ENCODE measurements at places on chromosomes 2 and 18. TPM values are rescaled to one million over a fixed set of nuclear protein-coding genes. Genes with fewer than 3 reads are reported as not detected.

- DNase-seq: peak; percentile 53
These were observed 488.6 kb downstream of the CPS1 start for GRCh38 chr2:211045025-211045424.

The ACMSD gene
- 3.3 TPM for total RNA-seq

DNA sequence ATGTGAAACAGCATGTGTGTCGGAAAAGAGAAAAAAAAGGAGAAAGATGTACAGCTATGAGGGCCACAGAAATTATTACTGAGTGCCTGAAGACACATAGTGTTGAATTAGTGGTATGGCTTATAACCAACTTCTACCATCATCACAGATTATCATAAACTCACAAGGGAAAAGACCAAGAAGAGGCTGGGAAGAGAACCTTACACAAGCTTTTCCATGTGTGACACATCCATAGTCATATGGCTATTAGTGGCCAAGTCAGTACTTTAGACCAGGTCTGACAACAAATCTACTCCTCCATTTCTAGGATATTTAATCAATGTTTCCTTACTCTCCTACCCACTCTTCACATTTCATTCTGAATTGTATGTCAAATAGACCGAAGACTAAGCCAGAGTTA, 3.5 kb upstream of the GALNT5 start:
- DNase-seq: no peak

The SPP2 gene
- not detected for total RNA-seq

GRCh38 chr2:69741229-69741574, 732 bp upstream of the ANXA4 start:
- peak; percentile 53 for DNase-seq

The C2orf80 gene
- total RNA-seq: not detected

The LOXL3 gene
- total RNA-seq: 1.1 TPM

The D2HGDH gene
- total RNA-seq: 12.5 TPM

DNA sequence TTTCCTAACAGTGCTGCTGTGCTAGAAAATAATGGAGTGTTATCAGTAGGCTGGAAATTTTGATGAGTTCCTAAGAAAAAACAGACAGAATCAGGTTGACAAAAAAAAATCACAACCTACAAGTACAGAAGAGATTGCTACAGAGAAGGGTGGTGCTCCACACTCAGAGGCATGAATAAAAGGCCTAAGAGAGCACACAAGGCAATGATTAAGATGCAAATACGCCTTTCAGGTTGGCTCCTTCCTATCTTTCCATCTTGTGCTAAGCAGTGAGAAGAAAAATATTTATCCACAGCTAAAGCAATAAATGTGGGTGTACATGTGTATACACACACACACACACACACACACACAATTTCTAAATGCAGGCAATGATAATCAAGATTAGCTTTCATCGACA, 130.6 kb upstream of the UBE2E3 start:
- DNase-seq: no peak

The REG3A gene
- not detected for total RNA-seq

The TRIM43 gene
- total RNA-seq: not detected

The THUMPD2 gene
- total RNA-seq: 6.9 TPM

- no peak for DNase-seq
These were observed 4.5 kb downstream of the INPP5D start for GRCh38 chr2:233064530-233065199.

GRCh38 chr2:110221938-110222337, 9.6 kb upstream of the MTLN start:
- DNase-seq: no peak

GRCh38 chr2:26959331-26959730, 11.1 kb upstream of the MAPRE3 start:
- DNase-seq: no peak

GRCh38 chr2:134212746-134213145, 41.1 kb upstream of the MGAT5 start:
- peak; percentile 32 for DNase-seq

The PRSS56 gene
- not detected for total RNA-seq

DNA sequence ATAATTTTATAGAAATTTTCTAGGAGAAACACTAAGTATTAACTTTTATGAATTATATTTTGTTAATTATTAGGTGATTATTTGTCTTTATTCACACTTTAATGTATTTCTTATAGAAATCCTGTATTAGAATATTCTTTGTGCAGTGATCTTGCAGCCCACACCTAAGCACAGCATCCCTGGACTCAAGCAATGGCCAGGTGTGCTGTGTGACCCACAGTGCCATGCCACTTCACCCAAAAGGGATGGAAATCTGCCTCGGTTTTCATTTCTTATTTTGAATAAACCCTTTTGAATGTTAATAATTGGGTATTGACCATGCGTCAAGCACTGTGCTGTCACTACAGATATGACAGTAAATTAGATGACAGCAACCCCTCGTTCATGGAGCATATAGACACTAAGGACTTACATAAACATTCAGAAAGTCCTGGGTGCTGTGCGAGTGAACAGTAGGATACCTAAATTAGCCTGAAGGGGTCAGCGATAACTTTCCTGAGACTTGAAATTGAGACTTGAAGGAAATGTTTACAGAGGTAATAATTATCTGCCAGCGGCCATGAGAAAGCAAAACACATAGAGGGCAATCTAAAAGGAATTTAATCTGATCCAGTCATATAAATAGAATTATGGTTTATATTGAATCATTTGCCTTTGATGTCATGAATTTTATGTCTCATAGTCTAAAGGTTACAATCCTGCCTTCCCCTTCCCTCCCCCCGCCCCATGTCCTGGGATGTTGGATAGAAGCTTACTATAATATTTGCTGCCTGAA, 52.7 kb upstream of the CALCRL start:
- peak; percentile 44 for DNase-seq

The CHN1 gene
- total RNA-seq: 7.2 TPM

The PAX8 gene
- 86.5 TPM for total RNA-seq

- peak; percentile 21 for DNase-seq
These were observed 1333.1 kb downstream of the LRP1B start for GRCh38 chr2:140797718-140798117.

GRCh38 chr2:240013343-240013742, 11.8 kb downstream of the NDUFA10 start:
- DNase-seq: peak; percentile 27

GRCh38 chr2:85439025-85439472, 20.5 kb downstream of the SH2D6 start:
- DNase-seq: peak; percentile 76

DNA sequence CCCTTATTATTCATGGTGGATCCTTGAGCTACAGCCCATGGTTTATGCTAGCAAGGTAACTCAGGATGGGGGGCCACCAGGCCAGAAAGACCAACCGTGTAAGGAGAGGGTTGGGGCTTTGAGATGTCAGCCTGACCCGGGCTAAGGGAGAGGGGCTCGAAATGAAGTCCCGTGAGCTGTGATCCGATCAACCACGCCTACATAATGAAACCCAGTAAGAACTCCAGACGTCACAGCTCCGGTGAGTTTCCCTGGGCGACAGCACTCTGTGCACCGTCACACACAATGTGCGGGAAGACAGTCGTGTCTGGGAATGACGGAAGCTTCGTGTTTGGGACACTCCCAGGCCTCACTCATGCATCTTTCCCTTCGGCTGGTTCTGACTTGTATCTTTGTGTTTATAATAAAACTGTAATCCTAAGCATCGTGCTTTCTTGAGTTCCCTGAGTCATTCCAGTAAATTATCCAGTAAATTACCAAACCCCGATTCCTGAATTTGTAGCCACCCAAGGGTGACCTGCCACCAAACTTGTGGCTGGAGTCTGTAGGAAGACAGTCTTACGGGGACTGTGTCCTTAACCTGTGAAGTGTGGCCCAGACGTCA, 44.2 kb downstream of the CYP27C1 start:
- peak; percentile 49 for DNase-seq

- DNase-seq: peak; percentile 89
These were observed 26.1 kb upstream of the SETBP1 start for GRCh38 chr18:44654573-44654972.

- DNase-seq: peak; percentile 38
These were observed 1.0 kb downstream of the ZDBF2 start for GRCh38 chr2:206275312-206276055.

The CRYBA2 gene
- total RNA-seq: not detected

DNA sequence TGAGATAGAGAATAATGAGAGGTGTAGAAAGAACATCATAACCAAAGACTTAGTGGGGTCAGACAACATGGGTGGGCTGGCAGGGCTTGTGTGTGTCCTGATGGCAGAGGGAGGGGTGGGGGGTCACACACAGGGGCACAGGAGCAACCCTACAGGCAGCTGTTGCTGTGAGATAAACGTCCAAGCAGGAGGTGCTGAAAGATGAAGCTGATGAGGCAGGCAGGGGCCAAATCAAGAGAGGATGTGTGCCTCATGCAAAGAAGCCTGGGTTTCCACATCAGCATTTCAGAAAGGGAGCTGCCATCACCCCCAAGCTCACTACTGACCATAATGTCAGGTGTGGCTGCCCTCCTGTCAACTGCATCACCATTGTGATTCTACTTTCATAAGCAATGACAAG, 16.0 kb upstream of the SKA1 start:
- no peak for DNase-seq

DNA sequence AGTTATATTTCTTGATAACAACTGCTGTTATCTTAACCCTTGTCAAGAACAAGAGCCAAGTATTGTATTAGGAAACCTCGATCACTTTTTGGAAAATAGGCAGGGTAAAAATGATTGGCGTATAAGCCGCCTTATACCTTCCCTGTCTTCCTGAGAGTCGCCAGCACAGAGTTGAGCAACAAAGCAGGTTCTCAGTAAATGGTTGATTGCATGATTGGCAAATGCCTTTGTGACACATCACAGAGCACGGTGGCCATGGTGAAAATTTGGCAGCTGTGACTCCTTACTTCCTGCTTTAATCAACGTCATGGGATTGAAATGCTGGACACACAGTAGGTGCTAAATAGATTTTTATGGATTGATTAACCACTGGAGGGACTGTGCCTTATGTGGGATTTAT, 3.9 kb upstream of the KLHL29 start:
- DNase-seq: peak; percentile 99

The PDCD1 gene
- 0.15 TPM for total RNA-seq

- peak; percentile 62 for DNase-seq
These were observed 97.9 kb upstream of the CYRIA start for GRCh38 chr2:16763493-16763899.

- DNase-seq: peak; percentile 63
These were observed 20.3 kb downstream of the CABLES1 start for GRCh38 chr18:23155537-23155936.

GRCh38 chr18:11994703-11995444, 13.6 kb downstream of the IMPA2 start:
- peak; percentile 95 for DNase-seq

The SLC35F6 gene
- 41.3 TPM for total RNA-seq

DNA sequence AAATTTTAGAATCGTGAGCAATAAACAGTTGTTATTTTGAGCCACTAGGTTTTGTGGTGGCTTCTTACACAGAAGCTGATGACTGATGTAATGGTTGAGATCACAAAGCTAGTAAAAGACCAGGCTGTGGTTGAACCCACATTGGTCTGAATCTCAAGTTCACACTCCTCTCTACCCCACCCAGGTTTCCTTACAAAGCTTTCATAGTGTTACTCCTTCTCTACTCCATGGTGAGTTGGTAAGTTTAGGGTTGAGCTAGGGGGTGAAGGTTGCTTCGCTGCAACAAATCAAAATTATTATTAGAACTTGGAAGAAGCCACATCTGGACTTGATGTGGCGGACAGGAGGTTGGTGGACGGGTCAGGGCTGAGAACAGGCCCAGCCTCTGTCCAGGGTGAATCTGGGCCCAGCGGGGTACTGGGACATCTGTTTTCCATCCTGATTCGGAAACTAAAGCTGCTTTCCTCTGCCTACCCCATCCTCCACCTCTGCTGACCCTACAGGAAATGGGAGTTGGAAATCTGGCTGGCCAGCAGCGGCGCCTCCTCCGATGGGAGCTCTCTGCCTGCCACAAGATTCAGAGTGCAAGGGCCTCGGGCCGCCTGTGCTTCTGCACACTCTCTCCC, 86.3 kb downstream of the ZFP36L2 start:
- no peak for DNase-seq

DNA sequence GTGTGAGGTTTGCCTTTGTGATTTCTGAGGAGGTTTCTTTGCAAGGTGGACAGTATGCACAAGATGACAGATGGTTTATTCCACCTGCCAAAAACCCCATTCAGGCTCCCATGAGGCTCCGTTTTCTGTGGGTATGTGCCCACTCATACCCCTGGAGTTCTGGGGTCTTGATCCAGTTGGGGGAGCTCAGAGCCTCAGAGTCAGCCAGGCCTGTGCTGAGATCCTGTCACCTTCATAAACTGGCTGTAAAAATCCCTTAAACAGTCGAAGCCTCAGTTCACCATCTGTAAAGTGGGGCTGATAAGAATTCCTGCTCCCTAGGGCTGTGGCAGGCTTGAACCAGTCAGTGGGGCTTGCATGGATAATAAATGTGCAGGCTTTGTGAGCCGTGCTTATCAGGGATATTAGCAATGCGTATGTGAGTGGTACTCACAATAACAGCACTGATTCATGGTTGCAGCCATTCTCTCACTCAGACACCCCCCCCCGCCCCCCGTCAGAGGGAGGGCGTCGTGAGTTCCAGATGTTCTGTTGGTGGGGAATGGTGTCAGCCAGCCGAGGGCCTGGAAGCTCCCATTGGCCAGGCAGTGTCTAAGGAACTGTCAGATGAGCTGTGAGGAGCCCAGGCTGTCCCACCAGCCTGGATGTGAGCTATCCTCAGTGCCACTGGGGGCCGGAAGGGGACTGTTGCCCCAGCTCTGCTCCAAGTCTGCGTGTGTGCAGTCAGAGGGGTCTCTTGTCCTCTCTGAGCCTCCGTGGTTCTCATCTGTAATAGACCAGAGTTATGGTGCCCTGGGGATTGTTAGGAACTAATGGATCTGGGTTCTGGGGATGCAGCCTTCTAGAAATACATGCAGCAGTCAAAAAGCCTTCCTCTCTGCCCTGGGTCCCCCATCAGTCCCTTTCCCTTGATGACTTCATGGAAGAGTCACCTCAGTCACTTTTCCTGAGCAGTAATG, 51.7 kb downstream of the KCNIP3 start:
- DNase-seq: no peak

GRCh38 chr2:235860111-235860510, 308.1 kb downstream of the GBX2 start:
- DNase-seq: no peak

GRCh38 chr2:9710311-9710710, 79.5 kb upstream of the YWHAQ start:
- DNase-seq: peak; percentile 12

Measured in renal cortical epithelial cell (primary cell).